Tongue (tissue), 3 donors: ENCODE measurements at places on chromosomes 13 and 19.
A peak's percentile ranks its signal among the peaks of the same experiment; 100 is the strongest.

DNA sequence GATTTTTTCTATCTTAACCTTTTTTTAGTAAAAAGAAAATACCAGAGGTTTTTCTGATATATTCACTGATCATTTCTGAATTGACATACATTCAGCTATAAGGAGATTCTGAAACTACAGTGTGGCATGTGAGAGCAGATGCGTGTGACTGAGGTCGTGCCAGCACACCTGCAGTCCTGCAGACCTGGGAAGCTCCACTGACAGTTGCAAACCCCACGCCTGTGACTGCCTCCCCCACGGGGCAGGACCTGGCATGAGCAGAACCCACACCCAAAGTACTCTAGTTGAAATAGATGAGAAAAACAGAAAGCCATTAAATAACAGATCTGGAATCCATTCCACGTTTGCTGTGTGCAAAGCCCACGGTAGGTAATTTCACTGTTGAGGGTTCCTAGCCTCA lies 80.7 kb downstream of the TEX29 start:
- no peak for DNase-seq

DNA sequence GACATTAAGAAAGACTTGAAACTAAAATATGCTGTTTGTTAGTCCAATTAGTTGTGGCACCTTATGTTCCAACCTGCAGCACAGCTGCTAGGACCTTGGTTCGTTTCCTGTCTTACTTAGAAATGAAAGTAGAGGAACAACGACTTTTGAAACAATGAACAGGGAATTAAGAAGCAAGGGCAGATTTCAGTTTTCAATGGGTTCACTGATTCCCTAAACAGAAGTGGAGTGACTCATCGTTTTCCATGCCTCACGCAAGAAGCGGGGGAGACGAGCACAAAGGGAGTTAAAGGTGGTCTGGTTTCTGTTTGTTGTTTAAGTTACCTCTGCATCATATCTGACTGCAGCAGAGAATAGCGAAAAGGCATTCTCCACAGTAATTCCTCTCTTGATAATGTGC lies 44.8 kb downstream of the PHF11 start:
- DNase-seq, result no peak

DNA sequence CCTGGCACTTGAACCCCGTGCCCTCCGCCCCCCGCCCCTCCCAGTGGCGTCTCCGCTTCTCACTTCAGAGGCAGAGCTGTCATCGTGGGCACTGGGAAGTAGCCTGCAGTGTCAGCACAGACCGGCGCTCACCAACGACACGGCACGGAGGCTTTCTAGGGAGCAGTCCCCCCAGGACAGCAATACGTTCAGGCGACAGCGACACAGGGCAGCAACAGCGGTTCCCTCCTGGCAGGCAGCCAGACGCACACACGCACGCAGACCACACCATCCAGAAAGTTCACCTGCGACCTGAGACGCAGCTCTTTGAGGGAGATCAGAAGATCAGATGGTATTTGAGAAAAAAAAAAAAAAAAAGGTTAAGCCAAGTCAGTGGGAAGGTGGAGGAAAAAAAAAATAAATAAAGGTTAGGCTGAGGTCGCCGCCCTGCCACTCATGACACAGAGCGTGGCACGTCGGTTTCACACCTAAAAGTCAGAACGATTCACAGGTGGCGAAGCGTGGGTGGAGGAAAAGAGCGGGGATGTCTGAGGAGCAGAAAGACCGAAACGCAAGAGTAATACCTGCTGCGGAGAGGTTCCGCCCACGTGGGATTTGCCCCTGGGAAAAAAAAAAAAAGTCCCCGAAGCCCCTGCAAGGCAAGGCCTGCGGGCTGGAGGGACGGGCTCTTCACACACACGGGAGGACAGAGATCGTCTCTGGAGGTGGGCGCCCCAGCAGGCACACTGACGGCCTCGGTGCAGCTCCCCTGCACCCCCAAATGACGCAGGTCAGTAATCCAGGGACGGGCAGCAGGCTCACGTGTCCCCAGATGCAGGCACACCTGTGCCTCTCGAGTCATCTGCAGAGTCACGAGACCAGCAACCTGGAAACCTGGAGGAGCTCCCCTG lies 94.5 kb downstream of the GNG7 start:
- no peak for DNase-seq

DNA sequence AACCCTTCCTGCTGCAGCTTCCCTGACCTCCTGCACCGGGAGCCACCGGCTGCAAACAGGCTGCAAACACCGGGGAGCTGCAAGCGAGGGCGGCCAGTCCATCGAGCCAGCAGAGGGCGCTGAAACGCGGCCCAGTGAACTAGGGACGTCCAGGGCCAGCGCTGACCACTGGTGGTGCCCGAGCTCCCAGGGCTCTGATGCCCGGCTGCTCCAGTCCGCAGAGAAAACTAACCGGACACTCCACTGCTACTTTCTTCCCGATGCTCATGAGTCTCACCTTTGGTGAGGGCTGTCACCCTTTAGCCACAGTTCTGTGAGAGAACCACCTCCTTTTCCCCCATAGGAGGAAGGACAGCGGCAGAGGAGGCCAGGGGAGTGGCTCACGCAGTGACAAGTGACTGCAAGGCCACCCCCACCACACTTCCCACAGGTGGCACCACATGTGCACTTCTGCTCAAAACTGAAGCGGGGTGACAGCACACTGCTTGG lies 82.8 kb upstream of the MTIF3 start:
- peak; percentile 81 for DNase-seq
